NCI-H510A (cell line): ENCODE measurements at places on chromosomes 3 and 15.

- no peak for DNase-seq
Observed at GRCh38 chr3:73389117-73389813, 235.5 kb downstream of the PDZRN3 start.

- no peak for DNase-seq
Observed at GRCh38 chr15:56824175-56824574, 90.9 kb upstream of the ZNF280D start.

DNA sequence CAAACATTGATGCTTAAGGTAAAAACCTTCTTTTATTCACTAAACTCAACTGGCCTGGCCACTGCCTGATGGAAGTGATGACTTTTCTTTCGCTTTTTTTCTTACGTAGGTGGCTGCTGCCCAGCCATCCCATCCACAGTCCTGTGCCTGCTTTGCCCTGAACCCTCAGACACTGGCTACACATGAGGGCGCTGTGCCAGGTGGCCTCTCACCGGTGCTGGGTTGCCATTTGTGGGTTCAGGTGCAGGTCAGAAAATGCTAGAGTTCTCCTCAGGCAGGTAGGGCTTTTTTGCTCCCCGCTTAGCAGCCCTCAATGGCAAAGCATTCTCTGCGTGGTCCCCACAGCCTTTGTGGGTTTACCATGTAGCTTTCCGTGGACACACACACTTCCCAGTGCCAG lies 88.3 kb upstream of the PRR23E start:
- DNase-seq: no peak

DNA sequence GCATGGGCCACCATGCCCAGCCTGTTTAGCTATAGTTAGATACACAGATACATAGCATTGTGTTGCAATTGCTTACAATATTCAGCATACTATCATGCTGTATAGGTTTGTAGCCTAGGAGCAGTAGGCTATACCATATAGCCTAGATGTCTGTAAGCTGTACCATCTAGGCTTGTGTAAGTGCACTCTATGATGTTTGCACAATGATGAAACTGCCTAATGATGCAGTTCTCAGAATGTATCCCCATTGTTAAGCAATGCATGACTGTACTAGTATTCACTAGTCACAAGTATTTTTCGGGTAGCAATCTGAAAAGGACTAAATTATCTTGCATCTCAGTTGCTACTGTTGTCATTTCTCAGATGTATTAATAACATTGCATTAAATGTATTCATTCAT lies 16.0 kb downstream of the PIGB start:
- no peak for DNase-seq

GRCh38 chr3:14329116-14329830 lies 73.1 kb upstream of the SLC6A6 start:
- DNase-seq: peak; percentile 47

DNA sequence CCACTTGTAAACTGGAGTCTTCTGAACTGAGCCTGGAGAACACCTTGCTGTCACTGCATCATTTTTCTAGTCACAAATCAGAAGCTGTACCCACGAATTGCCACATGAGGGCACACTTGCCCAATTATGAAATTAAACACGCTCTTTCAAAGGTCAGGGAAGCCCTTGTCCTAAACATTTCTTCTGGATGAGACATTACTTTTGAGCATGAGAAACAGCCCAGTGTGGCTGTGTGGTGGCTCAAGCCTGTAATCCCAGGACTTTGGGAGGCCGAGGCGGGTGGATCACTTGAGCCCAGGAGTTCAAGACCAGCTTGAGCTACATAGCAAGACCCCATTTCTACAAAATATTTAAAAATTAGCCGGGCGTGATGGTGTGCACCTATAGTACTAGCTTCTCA lies 27.5 kb upstream of the CFAP161 start:
- no peak for DNase-seq

GRCh38 chr3:142929109-142929508 lies 34.4 kb downstream of the PAQR9 start:
- DNase-seq: no peak

DNA sequence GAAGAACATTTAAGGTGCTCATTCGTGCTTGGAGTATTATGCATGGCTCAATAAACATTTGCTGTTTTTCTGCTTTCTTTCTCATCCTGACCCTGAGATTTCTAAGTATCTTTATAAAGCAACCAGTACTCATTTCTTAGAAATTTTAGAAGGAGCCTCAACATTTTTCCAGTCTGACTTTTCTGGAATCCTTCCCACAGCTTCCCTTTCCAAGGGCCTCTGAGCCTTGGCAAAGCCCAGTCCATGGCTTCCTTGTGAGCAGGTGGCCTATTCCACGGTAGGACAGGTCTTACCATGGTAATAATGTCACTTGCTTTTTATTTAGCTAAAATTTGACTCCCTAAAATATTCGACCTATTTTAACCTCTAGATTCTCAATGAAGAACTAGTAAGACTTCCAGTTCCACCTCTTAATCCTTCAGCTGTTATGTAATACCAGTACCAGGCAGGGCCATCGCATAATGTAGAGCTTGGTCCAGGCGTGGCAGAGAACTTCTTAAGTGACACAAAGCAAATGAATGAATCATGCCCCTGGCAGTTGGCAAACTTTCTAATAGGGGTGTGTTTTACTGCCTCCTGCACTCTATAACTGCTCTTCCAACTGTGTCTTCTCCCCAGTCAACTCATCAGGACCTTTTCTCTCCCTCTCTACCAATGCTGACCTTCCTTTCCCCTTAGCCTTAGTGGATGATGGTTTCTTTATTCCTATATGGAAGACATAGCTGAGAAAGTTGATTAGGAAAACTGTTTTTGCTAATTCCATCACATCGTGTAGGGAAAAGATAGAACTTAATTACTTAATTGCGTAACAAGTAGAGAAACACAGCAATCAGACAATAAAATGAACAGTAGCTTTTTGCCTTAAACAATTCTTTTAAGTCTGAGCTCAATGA lies 894 bp upstream of the TM4SF4 start:
- DNase-seq: peak; percentile 9

DNA sequence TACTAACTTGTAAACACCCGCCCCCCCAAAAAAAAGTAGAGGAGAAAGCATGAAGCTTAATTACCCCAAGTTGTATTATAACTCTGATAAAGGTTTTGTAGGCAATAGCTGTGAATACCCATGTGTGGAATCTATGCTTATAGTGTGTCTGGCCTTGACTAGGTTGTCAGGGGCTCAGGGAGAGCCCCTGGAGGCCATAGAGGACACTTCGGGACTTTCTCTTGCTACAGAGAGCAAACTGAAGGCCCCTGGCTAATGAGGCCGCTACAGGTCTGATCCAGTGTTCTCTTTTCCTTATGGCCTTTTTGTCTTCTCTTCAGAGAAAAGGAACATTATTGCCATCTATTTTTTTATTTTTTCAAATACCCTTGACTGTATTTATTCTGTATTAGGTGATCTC lies 19.1 kb upstream of the SCAANT1 start:
- DNase-seq: no peak

DNA sequence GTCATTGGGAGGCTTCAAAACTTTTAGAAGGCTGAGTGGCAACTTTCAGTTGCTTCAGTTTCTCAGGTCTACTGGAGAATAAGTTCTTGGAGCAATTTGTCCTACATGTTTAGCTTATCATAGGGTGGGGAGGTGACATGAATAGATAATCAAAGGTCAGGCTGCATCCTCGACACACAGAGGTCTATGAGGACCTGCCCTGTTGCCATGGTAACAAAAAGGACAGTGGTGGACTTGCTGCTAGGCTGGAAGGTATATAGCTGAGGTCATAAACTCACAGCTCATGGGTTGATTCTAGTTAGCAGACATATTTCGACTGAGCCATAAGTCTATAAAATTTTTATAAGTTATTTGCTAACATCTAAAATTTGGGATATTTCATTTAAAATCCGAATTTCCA lies 267.0 kb downstream of the THRB start:
- DNase-seq: no peak

DNA sequence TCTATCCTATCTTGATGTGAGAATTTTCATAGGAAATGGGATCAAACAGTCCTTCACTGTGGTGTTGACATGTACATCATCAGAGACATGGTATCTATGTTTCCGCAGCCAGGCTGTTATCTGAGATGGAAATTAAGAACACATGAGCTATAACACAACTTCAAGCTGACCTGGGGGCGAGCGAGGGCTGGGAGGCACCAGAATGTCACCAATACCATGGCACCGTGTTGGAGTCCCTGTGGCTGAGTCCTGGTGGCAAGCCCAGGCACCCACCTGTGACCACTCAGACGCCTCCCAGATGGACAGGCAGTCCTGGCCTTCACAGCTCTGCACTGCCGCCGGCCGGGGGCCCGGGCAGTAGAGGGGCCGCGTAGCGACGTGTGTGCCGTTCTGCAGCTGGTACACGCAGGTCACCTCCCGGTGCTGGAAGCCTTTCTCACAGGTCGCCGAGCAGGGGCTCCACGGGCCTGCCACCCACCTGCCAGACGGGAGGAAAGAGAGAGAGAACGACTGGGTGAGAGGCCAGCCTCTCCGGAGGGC lies 263.9 kb upstream of the LYSMD4 start:
- DNase-seq: no peak

DNA sequence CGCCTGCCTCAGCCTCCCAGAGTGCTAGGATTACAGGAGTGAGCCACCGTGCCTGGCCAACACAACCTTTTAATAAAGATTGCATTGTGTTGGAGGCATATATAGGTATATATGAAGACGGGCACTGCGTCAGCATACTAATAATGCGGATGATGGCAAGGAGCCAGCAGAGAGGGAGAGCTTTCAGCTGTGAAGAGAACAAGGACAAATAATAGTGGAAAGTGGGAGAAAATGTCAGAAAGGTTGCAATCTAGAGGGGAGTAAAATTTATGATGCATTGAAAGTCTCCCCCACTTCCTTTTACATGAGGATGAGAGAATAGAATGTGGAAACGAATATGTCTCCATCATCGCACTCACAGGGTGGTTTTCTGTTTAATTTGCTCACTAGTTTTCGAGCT lies 170.5 kb upstream of the TBL1XR1 start:
- DNase-seq: no peak

DNA sequence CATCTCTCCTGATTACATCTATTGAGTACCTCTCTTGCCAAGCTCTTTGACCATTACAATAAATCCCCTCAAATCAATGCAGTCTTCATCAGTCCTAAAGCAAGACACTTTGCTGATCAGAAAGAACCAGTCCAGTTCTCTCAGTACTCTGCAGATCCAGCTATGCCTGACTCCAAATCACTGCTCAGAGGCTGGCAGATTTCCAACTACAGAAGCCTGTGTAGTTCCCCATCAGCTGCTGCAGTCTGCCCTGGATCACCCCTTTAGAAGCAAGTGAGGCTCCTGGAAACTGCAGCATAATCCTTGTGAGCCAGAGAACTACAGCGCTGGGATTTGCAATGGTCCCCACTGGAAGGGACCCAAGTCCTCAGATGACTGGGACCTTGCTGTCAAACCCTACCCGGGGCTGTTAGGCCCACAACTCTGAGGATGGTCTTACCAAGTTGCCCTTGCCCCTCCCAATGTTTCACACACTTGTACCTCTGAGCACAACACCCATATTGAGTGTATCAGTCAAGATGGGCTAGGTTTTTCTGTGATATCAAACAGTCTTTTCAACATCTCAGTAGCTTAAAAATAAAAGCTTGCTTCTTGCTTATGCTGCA lies 81.9 kb upstream of the TOPAZ1 start:
- DNase-seq: no peak

- no peak for DNase-seq
Observed at GRCh38 chr3:186461141-186461540, 83.0 kb downstream of the CRYGS start.

- DNase-seq: no peak
Observed at GRCh38 chr15:76140074-76140464, 80.3 kb downstream of the TMEM266 start.

- no peak for DNase-seq
Observed at GRCh38 chr3:124873226-124873625, 13.9 kb downstream of the ITGB5 start.

DNA sequence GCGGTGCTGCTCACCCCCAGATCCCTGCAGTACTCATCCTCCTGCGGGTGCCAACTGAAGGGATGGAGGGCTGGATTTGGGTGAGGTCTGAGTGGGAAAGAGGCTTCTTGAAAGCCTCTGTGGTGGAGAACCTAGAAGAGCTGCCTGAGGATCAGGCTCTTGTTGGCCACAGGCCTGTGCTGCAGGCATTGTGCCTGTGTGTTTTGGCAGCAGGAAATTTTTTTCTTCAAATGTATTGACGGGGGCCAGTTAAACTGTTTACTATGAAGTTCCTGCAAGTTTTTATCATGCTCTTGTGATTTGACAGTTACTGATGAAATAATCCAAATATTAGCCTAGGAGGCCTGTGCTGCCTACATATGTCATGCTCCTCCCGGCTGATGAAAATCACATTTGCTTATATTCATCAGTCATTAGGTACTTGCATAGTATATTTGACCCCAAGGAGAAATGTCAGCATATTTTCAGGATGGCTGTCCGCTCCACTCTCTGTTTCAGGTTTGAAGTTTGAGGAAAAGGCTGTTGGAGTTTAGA lies 103.1 kb downstream of the THSD4 start:
- no peak for DNase-seq

DNA sequence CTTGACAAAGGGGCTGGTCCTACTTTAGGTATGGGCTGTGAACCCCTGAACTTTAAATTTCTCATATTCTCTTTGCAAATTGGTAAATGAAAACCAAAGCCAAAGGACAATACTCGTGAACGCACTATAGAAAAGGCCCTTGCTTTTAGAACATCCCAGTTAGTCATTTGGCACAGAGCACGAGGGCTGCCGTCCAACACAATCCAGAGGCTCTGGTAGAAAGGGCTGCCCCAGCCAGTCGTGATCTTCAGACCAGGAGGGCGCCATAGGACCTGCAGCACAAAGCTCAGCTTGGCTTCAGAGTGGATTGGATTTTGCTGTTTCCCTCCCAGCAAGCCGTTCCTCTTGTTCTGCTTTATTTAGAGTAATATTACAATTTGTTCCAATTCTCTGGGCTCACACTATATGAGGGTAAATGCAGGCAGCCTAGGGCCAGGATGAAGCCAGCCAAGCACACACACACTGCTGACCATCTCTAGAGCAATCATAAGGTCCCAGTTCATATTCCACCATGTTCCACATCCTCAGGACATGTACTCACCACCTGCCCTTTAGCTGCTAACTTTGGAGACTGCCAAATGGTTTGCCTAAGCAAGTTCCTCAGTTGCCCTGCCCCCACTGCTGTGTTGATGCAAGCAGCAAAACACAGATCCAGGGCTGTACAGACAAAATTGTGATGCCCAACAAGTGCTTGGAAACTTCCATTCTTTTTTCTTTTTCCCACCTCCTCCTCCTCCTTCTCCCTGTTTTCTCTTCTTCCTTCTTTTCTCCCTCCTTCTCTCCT lies 6.0 kb upstream of the BFSP2 start:
- no peak for DNase-seq

- DNase-seq: no peak
Observed at GRCh38 chr15:101000271-101000681, 81.1 kb downstream of the LRRK1 start.

DNA sequence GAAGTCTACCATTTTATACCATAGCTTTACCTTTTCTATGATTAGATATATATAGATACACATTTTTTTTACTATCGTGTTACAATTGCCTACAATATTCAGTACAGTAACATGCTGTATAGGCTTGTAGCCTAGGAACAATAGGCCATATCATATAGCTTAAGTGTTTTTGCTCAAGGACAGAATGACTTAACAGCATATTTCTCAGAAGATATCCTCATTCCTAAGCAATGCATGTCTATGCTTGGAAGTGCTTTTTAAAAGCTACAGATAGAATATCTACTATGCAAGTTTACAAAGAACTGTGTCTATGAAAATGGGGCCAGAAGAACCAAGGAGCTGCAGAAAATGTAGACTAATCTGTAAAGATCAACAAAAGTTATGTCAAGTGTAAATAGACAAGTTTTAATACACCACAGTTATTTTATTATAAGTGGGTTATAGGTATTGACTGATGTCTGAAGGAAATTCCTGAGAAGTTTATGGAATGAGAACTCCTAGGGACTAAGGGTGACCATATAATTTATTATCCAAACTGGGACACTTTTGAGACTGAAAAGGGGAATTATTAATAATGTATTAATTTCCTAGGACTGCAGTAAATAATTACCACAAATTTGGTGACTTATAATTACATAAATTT lies 138.7 kb upstream of the TGFBR2 start:
- no peak for DNase-seq
